ENCODE measurements at places on chromosomes 3 and 15.

DNA sequence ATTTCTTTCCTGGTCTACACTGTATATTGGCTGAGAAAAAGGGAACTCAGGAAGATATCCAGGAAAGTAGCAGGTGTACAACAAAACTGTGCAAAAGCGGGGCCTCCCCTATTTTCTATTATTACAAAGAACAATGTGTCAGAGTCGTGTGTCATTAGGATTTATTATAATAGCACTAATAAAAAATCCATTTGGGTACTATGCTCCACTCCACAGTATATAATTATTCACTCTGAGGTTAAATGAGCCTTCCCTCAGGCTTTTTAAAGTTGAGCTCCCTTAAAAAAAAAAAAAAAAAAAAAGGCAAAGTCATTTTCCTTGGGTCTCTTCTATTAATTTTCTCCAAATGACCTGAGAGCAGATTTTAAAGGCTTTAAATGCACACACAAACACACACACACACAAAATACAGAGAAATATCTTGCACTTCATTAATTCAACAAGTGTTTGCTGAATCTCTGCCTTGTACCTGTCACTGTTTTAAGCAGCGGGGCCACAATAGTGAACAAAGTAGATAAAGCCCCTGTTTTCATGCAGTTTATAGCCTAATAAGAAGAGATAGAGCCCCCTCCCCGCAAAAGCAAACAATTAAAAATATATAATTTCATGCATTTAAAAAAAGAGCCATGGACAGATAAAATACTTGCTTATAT lies 1.3 kb upstream of the DPP8 start:
- no peak for DNase-seq

GRCh38 chr15:72809329-72809728 lies 25.8 kb upstream of the ADPGK start:
- no peak for DNase-seq

DNA sequence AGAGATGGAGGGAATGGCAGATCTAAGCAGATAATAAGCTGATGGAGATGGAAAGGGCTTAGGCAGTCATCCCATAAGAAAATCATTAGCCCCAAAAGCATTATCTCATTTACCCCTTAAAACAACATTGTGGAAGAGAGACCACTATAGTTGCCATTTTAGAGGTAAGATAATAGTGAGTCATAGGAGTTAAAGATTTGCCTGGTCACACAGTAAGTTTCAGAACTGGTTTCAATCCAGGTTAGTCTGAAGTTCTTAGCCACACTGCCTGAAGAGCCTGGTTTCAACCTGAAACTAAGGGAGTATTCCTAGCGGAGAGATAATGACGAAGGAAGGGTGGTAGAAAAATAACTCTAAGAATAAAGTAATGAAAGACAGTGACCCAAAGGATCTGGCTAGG lies 13.0 kb upstream of the UBR1 start:
- no peak for DNase-seq

DNA sequence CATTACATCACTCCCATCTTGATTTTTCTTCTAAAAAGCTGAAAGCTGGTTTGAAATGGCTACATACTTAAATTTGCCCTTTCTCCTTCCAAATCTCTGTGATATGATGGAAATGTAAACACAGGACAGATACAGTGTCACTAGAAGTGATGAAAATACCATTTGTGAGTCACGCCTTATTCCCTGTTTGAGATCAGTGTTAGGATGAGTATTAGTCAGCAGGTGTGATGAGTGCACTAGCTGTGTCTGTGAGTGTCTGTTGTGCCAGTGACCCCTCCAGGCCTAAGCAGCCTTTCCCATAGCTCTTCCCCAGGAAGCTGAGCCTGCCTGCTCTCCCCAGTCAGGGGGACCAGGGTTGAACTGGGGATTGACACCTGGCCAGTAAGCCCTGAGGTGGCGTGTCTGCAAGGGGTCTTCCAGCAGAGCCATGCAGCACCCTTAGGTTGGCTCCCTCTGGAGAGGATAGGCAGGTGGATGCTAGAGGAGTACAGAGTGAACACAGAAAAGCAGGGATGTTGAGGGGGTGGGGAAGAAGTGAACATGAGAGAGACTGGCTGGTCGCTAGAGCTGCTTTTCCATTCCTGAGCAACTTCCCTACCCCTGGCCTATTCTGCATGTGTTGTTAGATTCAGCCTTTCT lies 92.0 kb downstream of the PDE8A start:
- no peak for DNase-seq

GRCh38 chr15:82663186-82663600 lies 16.0 kb upstream of the CPEB1 start:
- DNase-seq, result peak; percentile 7

DNA sequence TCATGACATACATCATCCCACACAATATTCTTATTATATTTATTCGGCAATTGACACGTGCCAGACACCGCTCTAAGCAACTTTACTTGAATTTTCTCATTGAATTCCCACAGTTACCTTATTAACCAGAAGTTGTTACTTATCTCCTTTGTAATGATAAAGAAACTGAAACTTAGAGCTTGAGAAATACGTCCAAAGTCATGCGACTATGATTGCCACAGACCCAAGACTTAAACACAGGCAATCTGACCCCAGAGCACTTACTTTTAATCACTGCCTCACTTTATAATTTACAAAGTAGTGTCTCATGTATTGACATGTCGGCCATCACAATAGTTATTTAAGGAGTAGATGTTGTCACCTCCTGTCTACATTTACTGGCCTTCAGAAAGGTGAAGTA lies 64.7 kb downstream of the ATP13A4 start:
- DNase-seq, result peak; percentile 67

- no peak for DNase-seq
Measured at GRCh38 chr3:139448104-139448503, 28.2 kb downstream of the RBP2 start.

DNA sequence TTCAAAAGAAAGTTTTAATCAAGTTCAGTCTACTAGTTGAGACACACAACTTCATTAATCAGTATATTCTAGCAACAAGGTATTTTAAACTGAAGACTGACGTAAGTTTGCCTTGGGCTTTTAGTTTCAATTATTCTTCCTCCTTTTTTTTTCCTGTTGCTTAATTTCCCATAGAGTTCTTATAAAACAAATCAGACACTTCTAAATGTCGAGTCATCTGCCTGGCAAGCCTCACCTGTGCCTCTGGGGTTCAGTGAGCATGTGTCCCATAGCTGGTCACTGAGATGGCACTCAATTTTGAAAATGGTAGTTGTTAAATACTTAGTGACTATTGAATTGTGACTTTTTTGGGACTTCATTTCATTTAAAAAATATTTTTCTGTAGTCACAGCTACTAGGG lies 27.4 kb downstream of the NKIRAS1 start:
- peak; percentile 72 for DNase-seq

GRCh38 chr3:62277986-62278385 lies 95.4 kb downstream of the FEZF2 start:
- DNase-seq, result no peak

DNA sequence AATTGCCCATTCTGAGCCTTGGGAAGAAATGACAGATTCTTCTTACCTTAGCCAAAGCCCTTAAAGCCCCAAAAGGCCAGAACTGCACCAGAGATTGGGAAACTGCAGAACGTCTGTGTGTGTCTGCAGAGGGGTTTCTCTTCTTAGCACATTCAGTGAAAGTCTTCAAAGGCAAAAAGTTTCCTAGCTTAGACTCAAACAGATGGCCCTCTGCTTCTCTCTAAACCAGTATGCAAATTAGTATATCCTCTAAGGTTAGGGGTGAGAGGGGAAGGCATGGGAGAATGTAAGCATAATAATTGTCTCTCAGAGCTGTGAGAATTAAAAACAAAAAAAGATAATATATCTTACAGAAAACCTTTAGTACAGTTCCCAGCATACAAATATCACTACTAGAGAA lies 334.0 kb upstream of the MCTP2 start:
- DNase-seq, result no peak

GRCh38 chr3:69235882-69236281 lies 113.5 kb upstream of the LMOD3 start:
- DNase-seq, result no peak

- DNase-seq, result no peak
Measured at GRCh38 chr3:188158731-188159310, 4.9 kb downstream of the LPP start.

DNA sequence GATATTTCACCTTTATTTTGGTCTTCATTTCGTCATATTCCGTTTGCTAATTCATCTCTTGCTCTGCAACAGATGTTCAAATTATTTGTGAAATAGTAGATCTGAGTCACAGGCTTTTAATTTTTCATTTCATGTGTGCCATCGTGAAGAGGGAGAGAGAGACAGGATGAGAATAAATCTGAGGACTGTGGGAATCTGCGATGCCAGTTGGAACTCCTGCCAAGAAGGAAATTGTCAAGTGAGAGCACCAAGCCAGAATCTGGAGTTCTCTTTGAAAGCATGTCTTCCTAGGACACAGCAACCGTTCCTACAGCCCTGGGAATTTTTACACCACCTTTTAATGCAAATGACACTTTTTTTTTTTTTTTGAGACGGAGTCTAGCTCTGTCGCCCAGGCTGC lies 48.8 kb downstream of the NSMCE3 start:
- no peak for DNase-seq

- no peak for DNase-seq
Measured at GRCh38 chr3:44348993-44349392, 10.4 kb downstream of the TCAIM start.

- peak; percentile 43 for DNase-seq
Measured at GRCh38 chr15:100602823-100603393, 519 bp downstream of the ASB7 start.

GRCh38 chr3:141280690-141281089 lies 49.1 kb downstream of the PXYLP1 start:
- no peak for DNase-seq

GRCh38 chr3:100230710-100231109 lies 30.1 kb upstream of the TBC1D23 start:
- DNase-seq, result no peak

- no peak for DNase-seq
Measured at GRCh38 chr15:74610302-74610951, 5.2 kb upstream of the CLK3 start.

- no peak for DNase-seq
Measured at GRCh38 chr3:16671690-16672089, 66.5 kb upstream of the DAZL start.

All from inflammatory macrophage treated with lipopolysaccharide for 4 hours (primary cell).